ENCODE measurements at places on chromosomes 11 and 22.

- DNase-seq, result no peak
Measured at GRCh38 chr11:36478700-36479329, 31.3 kb downstream of the TRAF6 start.

DNA sequence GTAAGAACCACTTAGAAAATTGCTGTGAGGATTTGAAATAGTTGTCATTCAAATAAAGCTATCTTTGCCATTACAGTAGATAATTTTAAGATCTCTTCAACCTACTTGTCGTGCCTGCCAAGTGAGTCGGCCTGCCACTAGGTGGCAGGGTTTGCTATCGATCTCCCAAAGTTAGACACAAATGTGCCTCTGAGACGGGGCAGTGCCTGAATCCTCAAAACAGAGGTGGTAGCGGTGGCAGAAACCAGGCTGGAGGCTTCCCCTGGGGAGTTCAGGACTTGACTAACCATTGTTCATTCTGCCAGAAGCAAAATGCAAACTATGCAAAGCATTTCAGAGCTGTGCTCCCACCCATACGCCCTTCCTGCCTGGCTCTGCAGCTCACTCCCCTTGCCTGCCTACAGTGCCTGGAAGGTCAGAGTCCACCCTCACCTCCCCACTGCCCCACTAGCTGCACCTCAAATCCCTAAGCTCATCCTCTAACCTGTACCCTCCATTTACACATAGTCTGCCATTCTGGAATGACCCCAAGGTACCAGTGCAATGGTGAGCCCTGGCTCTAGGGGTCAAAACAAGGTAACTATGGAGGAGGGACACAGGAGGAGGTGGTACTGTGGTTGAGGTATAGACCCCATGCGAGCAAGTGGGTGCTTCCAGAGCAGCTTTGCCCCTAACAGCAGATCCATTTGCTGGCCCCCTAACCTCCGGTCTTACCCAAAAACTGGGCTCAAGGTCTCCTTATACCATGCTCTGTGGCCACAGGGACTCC lies 82.1 kb downstream of the C11orf58 start:
- peak; percentile 35 for DNase-seq

DNA sequence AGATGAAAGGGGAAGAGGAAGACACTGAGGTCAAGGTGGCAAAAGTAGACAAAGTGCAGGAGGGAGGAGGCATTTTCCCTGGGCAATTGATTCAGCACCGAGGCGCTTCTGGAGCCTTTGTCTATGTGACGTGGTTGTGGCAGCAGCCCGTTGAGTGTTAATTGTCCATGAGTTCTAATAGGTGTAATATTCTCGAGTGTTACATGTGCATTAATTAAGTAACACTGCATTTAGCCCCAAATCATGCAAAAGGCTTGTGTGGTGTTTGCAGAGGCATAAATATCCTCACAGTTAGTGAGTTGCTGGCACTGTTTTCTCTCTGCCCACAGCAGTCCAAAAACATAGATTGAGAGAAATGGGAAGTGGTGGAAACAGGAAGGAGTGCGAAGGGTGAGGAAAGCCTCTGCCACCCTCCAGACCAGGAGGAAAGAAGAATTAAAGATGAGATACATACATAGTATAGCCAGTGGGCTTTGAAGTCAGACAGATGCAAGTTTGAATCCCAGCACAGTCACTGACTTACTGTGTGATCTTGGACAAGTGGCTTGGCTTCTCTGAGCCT lies 361.2 kb downstream of the MN1 start:
- DNase-seq, result no peak

DNA sequence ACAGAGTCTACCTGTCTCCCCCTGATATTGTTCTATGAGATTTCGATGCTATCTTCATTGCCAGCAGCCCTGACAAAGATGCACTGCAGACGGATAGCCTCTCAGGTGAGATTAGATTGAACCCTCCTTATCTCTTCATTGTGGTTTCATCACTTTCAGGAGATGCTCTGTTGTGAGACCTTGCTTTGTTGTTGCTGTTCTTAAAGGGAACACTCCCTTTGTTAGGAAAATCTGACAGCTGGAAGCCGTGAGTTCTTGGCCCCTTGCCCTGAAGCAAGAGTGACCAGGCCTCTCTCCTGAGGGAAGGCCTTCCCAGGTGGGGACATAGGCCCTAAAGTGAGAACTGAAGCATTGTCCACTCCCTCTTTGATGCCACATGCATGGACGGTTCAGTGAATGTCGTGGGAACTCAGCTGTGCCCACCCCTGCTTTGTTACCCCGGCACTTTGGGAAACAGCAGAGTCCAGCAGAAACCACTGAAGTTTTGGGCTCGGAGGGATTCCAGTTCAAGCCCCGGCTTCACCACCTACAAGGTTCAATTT lies 976.1 kb downstream of the TBC1D22A start:
- DNase-seq, result no peak

- DNase-seq, result no peak
Measured at GRCh38 chr22:45656577-45656976, 15.1 kb upstream of the ATXN10 start.

DNA sequence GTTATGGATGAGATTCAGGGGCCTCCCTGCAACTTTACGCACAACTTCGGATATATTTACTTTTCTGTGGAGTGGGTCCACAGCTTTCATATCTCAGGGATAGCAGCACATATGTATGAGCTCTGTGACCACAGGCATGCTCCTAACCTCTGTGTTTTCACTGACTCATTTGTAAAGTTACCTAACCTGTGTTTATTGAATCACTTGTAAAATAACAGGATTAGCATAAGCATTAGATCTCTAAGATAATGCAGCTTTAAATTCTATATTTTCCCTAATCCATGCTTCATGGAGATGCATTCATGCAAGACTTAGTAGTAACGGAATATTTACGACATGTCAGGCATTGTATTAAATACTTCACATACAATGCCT lies 47.9 kb upstream of the DDI1 start:
- DNase-seq, result peak; percentile 80

DNA sequence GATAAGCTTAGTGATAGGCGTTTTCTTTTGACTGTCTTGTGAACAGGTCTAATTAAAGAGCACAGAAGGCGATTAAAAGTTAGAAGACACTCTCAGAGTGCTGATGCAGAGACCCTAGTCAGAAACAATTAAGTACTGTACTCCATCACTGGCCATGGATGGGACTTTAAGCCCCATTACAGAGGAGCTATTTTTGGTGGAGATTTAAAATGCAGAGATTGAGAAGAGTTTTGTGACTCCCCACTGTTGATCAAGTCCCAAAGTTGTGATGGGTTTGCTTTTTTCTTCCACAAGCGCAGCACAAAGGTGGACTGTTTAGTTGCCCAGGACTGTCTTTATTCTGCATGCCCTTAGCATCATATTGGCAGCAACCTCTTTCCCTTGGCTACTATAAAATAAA lies 978 bp downstream of the LUZP2 start:
- no peak for DNase-seq

DNA sequence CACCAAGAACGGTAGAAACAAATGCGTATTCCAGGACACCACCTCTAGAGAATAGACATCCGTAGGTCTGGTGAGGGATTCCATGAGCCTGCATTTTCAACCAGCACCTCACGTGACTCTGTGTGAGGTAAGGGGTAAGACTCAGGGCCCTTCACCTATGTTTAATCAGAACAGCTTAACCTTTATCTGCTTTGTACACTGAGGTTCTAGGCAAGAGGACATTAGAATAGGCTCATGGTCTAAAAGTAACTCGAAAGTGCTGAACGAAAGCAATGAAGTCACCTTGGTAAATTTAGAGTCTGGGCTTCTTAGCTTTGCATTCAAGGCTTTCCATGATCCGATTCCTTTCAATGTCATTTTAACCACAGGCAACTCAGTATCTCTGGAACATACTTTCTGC lies 270.5 kb upstream of the CADM1 start:
- no peak for DNase-seq

DNA sequence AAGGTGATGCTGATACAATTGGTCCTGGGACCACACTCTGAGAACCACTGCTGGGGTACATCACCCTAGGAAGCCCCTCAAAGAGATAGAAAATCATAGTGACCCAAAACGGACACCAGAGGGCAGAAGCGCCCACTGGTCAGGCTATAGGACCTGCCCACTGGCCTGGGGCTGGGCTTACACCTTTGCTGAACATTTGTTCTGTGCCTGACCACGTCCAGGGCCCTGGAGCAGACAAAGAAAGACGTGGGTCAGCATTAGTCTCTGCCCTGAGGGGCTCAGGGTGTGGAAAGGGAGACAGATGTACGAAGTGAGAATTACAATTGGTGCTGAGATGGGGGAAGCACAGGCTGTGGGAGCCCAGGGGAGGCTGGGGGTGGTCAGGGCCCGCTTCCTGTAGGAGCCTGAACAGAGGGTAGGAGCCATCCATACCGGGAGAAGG lies 14.4 kb upstream of the SERPINH1 start:
- peak; percentile 29 for DNase-seq

GRCh38 chr11:117316197-117316961 lies at the start of gene BACE1:
BACE1 (minus strand) TSS chr11:117316256; CDS start chr11:117315795, 461 bp downstream.
- peak; percentile 76 for DNase-seq

DNA sequence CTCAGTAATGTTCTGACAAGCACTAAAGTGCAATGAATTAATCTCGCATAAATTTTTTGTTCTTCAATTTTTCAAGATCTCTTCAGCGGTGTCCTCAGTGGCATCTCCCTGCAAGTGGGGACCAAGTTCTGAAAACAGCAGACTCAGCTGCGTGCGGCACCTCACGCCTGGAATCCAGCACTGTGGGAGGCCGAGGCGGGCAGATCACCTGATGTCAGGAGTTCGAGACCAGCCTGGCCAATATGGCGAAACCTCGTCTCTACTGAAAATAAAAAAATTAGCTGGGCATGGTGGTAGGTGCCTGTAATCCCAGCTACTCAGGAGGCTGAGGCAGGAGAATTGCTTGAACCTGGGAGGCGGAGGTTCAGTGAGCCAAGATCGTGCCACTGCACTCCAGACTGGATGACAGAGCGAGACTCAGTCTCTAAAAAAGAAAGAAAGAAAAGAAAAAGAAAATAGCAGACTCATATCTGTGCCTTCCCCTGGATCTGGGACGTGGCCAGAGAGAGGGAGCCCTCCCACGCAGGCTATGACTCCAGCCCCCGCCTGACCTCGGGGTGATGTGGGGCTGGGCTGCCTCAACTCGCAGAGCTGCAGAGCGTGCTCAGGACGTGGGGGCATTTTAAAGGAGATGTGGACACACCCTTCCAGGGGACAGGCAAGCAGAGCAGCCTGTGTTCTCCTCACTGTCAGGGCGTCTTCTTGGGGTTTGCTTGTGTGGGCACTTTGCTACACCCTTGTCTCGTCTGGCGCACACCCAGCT lies 346.6 kb downstream of the BRD1 start:
- DNase-seq, result no peak

DNA sequence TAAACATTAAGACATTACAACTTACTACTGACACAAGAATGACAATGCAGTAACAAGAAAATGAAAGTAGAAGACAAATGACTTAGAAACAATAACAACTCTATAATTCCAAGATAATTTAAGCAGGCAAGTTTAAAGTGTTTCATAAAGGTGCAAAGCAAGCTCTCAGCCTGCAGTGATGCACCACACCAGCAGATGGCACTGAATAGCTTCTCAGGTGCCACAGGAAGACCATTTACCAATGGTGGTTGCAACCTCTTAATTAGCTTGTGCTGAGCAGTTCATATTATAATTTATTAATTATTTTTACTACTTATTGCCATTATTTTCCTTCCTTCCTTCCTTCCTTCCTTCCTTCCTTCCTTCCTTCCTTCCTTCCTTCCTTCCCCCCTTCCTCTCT lies 60.6 kb downstream of the NXPE2 start:
- DNase-seq, result peak; percentile 27

DNA sequence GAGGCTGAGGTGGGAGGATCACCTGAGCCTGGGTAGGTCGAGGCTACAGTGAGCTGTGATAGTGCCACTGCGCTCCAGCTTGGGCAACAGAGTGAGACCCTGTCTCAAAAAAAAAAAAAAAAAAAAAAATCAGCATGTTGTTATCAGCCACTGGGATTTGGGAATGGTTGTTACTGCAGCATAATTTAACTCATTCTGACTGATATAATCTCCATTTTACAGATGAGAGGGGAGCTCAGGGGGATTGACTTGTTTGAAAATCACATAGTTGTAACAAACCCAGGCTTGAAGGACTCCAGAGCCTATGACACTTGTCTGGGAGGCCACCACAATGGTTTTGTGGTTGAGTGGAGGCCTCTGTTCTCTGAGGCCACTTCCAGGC lies 3.0 kb upstream of the SEPTIN3 start:
- DNase-seq, result no peak

- peak; percentile 86 for DNase-seq
Measured at GRCh38 chr11:65425971-65426838, 3.6 kb downstream of the NEAT1 start.

DNA sequence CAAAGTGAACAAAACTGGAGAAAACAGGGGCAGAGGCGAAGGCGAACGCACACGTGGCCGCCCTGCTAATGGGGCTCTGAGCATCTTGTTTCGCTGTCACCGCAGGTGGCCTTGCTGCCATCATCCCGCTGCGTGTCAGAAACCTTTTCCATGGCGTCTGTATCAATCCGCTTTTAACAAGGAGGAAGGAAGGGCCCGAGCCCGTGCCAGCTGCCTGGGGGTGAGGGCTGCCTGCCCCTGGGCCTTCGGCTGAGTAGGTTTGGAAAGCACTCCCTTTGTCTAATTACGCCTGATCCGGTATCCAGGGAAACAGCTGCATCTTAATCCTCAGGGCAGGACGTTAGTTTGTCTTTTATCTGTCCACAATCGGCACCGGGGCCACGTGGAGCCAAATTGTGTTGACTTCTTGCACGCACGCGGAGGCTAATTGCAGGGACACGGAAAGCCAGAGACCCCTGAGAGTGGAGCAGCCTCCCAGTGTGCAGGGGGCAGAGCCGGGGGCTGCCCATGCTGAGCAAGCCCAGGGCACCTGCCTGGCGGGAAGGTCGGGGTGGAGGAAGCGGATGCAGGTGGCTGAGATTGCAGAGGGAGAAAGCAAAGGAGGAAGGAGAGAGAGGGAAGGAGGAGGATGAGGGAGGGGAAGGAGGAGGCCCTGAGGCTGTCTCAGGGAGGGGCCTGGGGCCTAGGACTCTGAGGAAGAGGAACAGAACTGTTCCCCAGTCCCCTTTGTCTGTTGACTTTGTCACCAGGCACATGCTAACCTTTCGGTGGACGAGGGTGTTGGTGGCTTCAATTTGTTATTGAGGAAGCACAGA lies 19.2 kb upstream of the TH start:
- no peak for DNase-seq

- peak; percentile 27 for DNase-seq
Measured at GRCh38 chr22:32080904-32081303, 37.8 kb downstream of the SLC5A1 start.

- DNase-seq, result no peak
Measured at GRCh38 chr22:26271427-26271826, 102.2 kb downstream of the SEZ6L start.

- no peak for DNase-seq
Measured at GRCh38 chr11:69981119-69981784, 96.9 kb upstream of the ANO1 start.
